ENCODE measurements at places on chromosomes 2 and 18. TPM values are rescaled to one million over a fixed set of nuclear protein-coding genes. Genes with fewer than 3 reads are reported as not detected.

GRCh38 chr2:81981585-81981984 is 1677.0 kb upstream of the LRRTM1 start:
- no peaks in the 10 kb centered on the region for H3K4me1 ChIP-seq
- H3K4me3 ChIP-seq, result no peak overlapping the region
- H3K36me3 ChIP-seq, result no peaks in the 10 kb centered on the region
- no peak overlapping the region for H3K27ac ChIP-seq
- DNase-seq, result no peak
- H3K27me3 ChIP-seq, result no peaks in the 10 kb centered on the region

DNA sequence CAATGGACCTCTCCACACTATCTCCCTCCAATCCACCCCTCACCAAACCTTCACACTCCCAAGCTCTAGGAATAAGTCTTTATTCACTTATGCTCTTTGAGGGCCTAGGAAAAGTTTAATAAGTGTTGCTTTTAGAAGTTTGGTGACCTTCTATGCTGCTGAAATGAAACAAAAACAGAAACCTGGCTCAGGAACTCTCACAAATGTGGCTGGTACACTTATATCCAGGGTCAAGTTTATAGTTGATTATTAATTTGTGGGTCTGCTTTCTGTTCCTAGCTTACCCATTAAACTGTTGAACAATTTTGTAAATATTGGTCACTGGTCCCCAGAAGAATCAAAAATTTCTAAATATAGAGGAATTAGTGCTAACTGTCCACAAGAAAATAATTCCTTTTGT is 14.2 kb upstream of the ANKRD44 start:
- H3K27me3 ChIP-seq, result no peaks in the 10 kb centered on the region
- peaks cover 44% of the 10 kb centered on the region for H3K4me1 ChIP-seq
- peak overlapping the region; percentile 94 for H3K27ac ChIP-seq
- no peak for DNase-seq

DNA sequence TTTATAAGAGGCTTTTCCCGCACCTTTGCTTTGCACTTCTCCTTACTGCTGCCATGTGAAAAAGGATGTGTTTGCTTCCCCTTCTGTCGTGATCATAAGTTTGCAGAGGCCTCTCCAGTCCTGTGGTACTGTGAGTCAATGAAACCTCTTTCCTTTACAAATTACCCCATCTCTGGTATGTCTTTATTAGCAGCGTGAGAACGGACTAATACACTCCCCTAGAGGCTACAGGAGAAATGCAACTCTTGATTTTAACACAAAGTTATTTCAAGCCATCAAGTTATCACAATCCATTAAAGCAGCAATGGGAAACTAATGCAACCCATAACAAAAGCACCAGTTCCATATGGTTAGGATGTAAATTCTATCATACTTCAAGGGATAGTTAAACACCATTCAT is 1378.8 kb upstream of the DDX18 start:
- no peak overlapping the region for H3K27ac ChIP-seq
- no peak for DNase-seq
- H3K4me1 ChIP-seq, result no peaks in the 10 kb centered on the region
- no peaks in the 10 kb centered on the region for H3K36me3 ChIP-seq
- no peaks in the 10 kb centered on the region for H3K27me3 ChIP-seq

- no peaks in the 10 kb centered on the region for H3K4me1 ChIP-seq
- no peak overlapping the region for H3K4me3 ChIP-seq
- DNase-seq, result no peak
- H3K27ac ChIP-seq, result no peak overlapping the region
- H3K36me3 ChIP-seq, result no peaks in the 10 kb centered on the region
These were observed 350.5 kb upstream of the ETAA1 start for GRCh38 chr2:67046591-67046990.

UGT1A3 gene
- not detected for total RNA-seq

CIB4 gene
- total RNA-seq, result not detected

All from T-helper 17 cell (primary cell).